ENCODE measurements at places on chromosomes 12 and 14.

GRCh38 chr14:24058260-24058950 lies 6.6 kb downstream of the CARMIL3 start:
- peak; percentile 34 for DNase-seq

DNA sequence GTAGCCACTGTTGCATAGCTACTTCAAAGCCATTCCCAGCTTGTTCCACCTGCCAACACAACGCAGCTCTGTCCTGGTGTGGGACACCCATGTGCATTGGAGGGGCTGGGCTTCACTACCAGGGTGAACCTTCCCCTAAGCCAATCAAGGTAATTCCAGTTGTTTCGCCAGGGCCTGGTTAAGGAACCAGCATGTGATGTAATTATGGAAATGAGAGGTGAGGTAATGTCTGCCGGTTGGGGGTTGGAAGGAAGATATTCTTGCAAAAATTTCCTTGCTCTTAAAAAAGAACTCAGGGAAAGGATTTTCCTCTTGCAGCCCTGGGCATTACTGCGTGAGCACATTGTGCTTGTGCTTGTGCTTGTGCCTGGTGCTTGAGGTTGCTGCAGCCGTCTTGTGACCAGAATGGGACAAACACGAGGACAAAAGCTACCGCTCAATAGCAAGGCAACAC lies 14.9 kb downstream of the TUBA1C start:
- DNase-seq, result peak; percentile 39

GRCh38 chr14:77133720-77134338 lies 7.8 kb downstream of the ZDHHC22 start:
- DNase-seq, result peak; percentile 58

GRCh38 chr12:99442758-99443157 lies 204.8 kb upstream of the GARIN6 start:
- DNase-seq, result no peak

DNA sequence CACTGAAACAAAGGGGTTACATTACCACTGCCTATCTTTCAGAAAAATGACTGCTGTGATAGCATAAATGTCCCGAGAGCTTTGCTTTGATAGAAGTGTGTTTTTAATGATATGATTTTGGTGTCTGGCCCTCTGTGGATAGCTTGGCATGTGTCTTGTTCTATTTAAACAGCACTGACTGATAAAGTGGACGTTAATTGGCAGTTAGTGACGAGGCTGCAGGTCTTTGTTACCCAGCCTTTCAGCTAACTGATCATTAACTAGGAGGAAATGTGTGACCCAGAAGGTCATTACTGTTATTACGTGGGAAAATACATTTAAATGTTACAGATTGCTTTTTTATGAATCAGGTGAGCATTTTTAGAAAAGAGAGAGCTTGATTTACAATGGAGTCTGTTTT lies 428.3 kb downstream of the DIO2 start:
- no peak for DNase-seq

GRCh38 chr14:84708865-84709264 lies 821.1 kb upstream of the FLRT2 start:
- DNase-seq, result no peak

GRCh38 chr12:24661657-24662096 lies 287.2 kb downstream of the BCAT1 start:
- DNase-seq, result peak; percentile 52

DNA sequence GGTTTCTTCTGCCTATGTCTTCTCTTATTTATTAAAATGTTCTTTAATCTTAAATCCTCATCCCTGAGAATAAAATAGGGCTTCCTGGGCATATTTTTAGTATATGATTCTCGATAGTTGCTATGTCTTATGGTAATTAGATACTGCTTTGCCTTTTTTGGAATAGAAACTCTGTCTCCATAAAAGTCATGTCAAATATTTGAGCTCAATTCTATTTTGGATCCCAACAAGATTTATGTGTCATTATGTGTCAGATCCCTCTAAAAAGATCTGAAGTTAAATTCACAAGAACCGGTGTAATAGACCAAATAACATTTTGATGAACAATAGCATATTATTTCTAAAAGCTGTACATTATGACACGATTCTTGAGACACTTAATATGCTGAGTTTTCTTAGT lies 312.5 kb upstream of the PDE3A start:
- no peak for DNase-seq

DNA sequence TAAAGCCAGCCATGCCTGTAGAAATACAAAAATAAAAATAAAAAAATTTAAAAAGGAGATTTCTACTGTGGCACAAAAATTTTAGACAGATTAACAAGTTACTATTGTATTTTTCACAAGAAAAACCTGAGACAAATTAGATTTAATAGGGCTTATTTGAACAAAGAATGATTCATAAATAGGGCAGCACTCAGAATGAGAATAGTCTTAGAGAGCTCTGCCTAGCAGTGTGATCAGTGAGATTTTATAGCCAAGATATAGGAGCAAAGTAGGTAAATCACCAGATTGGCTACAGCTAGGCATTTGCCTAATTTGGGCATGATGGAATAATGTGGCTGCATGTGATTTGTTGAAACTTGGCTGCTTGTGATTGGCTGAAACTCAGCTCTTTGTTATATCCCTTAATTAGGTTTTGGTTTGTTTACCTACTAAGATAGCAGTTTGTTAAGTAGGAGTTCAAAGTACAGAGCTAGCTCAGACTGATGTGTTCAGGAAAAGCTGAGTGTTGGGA lies 279.7 kb upstream of the TMTC1 start:
- DNase-seq, result no peak

GRCh38 chr12:77013091-77013490 lies 52.3 kb downstream of the E2F7 start:
- DNase-seq, result no peak

GRCh38 chr12:110943373-110943772 lies 23.0 kb upstream of the MYL2 start:
- DNase-seq, result no peak

GRCh38 chr14:63426838-63427352 lies 108.2 kb upstream of the GPHB5 start:
- DNase-seq, result no peak

- DNase-seq, result peak; percentile 96
Measured at GRCh38 chr12:65891987-65892481, 67.8 kb downstream of the HMGA2 start.

GRCh38 chr14:57319636-57320192 lies 50.9 kb downstream of the AP5M1 start:
- DNase-seq, result no peak

DNA sequence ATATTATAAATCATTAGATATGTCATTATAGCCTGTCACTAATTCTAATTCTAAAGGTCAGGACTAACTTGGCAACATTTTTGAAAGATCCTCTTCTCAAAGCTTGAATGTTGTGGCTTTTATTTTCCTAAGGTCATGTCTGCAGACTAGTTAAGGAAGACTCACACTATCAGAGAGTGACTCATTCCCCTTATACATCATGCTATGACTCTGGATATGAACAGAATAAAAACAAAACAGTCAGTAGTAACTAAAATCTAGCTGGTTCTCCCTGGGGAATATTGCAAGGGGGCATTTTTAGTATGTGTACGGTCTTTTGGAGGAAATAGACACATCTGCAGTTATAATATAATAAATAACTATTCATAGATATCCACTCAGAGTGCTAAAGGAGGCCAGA lies 170.6 kb downstream of the SLC2A13 start:
- DNase-seq, result peak; percentile 63

DNA sequence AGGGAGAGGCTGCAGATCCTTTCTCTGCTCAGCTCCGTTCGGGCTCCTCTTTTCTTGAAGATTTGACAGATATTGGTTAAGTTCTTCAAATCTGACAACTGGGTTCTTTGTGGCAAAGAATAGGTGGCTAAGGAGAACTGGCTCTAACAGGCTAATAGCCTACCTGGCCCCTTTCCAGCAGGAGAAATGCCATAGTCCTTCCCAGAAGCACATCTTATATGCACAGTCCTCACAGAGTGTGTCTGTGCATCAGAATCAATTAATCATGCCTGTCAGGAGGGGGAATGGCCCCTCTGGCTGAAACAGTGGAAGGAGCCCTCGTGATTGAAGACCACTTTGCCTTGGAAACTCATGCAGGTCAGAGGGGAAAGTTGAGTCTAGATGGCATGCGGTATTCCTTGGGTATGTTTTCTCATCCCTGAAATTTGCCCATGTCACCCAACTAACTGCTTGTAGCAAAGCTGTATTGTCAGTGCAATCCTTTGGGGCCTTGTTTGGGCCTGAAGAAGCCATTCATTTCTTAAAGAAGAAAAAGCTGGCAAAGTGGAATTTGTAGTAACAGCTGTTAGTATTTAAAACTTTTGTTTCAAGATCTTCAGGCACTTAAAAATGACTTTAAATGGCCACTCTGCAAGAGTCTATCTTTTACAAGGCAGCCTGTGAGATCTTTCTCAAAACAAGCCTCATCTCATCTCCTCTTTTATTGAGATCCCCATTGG lies 251.5 kb downstream of the ZFP36L1 start:
- DNase-seq, result no peak

DNA sequence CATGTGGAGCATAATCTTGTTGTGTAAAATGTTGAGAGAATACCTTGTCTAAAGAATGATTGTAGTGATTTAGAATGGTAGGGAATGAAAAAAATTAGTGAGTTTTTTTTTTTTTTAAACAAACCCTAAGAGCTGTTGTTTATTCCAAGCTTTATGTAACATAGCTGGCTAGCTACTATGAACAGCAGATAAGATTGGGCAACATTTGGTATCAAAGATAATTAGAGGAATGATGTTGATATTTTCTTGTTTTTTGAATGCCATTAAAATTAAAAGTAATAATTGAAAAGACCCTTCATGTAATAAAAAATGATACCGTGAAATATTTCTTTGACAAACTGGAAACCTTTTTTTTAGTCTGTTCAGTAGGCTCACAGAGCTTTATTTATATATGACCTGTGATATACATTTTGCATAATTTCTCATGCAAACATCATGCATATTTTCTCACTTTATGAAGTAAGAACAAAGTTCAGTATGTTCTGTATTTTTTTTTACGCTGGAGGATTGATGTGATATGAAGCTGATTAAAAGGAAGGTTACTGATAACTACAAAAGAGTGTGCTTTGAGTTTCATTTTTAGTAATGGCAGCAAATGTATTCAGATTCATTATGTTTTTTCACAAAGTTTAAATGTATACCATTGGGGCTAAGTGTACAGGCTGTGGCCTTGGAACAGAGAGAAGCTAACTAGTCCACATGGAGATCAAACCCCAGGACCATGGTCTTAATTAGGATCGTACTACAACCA lies 8.1 kb downstream of the CPSF6 start:
- no peak for DNase-seq

DNA sequence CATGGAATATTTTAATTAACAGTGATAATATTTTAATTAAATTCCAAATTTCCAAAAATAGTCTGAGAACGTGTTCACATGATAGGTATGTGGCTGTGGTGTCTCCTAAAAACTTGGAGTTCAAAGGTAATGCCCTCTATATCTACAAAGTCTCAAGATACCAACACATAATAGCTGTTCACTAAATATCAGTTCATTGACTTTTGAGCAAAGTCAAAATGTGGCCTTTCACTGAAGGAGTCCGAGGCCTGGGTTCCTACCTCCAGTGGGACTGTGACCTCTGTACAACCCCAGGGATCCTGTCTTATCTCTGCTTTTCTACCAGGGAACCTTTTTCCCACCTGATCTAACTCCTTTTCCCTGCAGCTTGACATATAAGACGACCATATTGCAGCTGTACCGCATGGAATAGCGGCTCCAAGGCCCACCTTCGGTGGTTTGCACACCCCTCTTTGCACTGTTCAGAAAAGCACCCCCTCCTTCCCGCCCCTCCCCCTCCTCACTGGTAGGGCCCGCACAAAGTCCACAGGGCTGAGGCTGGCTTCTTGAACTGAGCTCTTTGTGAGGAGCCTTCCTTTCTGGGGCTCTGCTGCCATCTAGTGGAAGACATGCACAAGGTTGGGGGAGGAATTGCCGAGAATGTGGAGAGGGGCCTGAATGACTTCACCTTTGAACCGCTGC lies 3.1 kb downstream of the CCND2 start:
- DNase-seq, result peak; percentile 83

- DNase-seq, result peak; percentile 13
Measured at GRCh38 chr12:4272424-4273272, 914 bp upstream of the CCND2 start.

DNA sequence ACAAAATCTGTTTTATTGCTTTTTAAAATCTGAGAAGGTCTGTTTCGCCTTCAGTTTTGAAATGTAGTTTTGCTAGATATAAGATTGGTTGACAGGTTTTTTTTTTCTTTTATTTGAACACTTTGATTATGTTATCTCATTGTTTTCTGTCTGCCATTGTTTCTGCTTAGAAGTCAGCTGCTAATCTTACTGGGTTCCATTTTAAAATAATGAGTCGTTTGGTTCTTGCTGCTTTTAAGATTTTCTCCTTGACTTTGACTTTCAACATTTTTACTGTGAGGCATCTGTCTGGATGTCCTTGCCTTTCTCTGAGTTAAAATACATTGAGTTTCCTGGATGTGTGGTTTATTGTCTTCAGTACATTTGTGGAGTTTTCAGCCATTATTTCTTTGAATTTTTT lies 56.7 kb downstream of the ADIPOR2 start:
- DNase-seq, result no peak

DNA sequence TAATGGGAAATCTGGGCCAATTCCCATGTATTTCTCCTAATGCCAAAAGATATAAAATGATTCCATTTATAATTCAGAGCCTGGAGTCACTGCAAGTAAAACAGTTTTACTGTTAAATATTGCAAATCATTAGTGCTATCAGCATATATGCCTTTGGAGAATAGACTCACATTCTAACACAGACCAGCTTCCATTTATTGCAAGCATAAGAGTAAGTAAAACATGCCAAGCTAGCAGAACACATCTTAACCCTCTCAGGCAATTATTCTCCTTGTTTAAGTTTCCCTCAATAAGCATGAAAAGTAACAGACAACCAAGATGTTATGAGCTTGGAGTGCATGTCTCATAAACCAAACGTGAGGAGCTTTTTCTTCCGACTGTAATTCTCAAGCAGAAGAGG lies 173.9 kb upstream of the GRIP1 start:
- no peak for DNase-seq

DNA sequence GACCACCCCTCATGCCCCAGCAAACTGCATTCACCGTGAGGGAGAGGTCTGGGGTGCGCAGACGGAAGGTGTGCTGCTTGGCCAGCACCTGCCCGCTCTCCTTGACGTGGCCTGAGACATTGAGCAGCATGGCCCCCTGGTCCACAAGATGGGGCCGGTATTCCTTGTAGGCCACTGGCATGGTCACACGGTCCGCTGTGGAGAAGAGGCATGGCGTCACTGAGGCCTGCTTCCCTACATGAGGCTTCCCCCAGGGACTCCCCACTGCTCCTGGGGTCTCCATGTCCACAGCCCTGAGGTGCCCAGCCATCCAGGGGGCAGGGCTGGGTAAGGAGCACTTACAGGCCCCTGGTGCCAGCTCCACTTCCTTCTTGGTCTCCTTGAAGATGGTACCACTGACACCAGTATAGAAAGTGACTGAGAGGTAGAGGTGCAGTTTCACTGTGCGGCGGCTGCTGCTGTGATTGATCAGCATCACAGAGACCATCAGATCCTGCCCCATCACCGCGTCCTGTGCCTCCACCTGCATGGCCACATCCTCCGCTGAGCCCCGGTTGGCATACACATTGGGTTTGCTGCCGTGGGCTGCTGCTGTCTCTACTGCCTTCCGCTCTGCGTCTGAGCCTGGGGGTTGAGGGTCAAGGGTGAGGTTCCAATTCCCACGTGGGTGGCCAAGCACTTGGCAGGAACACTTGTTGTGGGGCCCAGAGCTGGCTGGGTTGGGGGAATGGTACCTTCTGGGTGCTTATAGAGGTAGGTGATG lies 8.2 kb downstream of the TGM1 start:
- no peak for DNase-seq

GRCh38 chr14:83734431-83734830 lies 1795.5 kb upstream of the FLRT2 start:
- no peak for DNase-seq

GRCh38 chr14:105069522-105069870 lies 4.3 kb upstream of the GPR132 start:
- DNase-seq, result no peak

All from bronchial epithelial cell (primary cell).